ENCODE measurements at places on chromosomes 2 and 18.

GRCh38 chr2:16014802-16015201, 74.5 kb downstream of the MYCN start:
- no peak for DNase-seq

DNA sequence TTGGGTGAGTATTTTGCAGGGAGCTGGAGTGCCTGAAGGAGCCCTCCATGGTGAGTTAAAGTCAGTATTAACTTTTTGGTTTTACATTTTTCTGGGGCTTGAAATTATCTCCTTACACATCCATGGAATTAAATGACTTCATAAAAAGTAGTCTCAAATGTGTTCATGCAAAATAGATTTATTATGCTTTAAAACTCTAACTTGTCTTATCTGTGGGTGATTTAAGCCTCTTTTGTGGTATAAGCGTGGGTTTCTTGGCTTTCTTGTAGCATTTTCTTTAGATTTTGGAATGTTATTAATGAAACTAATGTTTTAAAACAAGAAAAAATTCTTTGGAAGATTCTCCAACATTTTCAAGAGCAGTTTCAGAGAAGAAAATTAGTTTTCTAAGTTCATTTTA, 27.8 kb downstream of the NABP1 start:
- DNase-seq, result no peak

GRCh38 chr2:216064014-216064630, 17.5 kb downstream of the PECR start:
- no peak for DNase-seq

DNA sequence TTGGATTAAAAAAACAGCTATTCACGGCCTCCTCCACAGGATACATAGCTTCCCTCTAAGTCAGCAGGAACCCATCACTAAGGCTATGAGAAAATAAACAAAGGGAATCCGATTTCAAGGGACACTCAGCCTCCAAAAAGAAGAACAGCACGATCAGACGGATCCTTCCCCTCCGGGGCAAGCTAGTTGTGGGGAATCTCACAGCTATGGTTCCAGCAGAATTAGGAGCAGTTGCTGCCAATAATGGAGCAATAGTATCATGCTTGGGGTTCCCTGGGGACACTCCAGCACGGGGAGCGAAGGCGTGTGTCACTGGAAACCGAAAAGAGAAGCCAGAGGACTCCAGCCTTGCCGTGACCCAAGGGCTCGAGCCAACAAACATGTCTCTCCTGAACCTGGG, 163.1 kb downstream of the TTC32 start:
- no peak for DNase-seq

- DNase-seq, result no peak
These were observed 1.9 kb upstream of the EMX1 start for GRCh38 chr2:72915320-72915906.

DNA sequence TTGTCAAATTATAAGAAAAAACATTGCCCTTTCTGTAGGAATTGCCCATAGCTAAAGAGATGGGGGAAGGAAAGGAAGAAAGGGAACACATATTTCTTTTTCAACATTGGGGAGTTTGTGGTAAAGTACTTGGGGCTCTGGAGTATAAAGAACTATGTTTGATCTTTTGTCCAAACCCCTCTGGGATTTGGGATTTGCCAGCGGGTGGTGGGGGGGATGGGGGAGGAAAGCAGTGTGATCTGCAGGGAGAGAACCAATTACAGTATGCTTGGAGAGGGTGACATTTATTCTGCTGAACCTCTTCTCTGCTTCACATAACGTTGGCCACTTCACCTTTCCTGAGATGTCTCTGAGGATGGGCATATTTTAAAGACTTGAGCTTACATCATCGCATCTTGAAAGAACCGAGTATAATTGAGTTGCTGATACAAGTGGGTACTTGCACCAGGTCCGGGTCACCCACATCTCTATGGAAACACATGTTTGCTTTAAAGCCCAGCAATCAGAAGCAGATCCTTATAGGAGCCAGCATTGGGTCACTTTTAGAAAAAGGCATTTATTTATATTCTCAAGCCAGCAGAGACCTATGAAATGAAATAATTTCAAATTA, 73.1 kb downstream of the SPATS2L start:
- DNase-seq, result peak; percentile 54

- DNase-seq, result no peak
These were observed 31.5 kb downstream of the TMEM37 start for GRCh38 chr2:119463136-119463535.

GRCh38 chr2:45001869-45002385, 7.3 kb downstream of the SIX2 start:
- DNase-seq, result no peak

DNA sequence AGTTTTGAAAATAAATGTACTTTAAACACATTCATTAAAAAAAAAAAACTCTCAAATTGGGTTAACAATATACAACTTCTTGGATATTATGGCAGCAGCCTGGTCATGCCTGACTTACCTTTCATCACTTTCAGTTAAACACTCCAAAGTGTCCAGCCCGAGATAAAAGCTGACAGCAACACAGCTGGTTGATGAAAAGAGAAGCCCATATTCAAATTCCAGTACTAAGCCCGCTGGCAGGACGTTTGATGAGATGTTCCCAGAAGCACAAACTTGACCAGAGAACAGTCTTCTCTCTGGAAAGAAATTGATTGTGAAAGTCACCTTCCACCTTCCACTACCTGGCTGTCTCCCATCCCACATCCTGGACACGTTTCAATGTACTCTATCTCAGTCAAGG, 586.3 kb downstream of the TDRD15 start:
- DNase-seq, result no peak

GRCh38 chr2:41420219-41420618, 627.6 kb upstream of the PKDCC start:
- DNase-seq, result no peak

- no peak for DNase-seq
These were observed 14.3 kb downstream of the GPR39 start for GRCh38 chr2:132430895-132431294.

DNA sequence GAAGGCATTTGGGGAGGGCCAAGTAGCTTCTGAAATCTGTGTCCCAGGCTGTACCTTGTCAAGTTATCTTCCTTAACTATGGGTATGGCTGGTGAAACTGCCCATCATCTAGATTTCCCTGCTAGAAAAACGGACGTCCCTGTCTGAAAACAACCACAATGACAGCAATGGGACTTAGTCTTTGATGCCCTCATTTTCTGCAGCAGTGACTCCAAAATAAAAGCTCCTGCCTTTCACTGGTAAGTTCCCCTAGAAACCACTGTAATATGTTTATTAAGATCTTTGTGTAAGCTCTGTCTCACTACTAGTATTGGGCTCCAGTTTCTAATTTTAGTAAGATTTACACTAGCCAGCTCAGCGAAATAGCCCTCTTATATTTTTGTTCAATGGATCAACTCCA, 47.2 kb upstream of the GORASP2 start:
- DNase-seq, result no peak

GRCh38 chr18:79949697-79950487, 1.6 kb downstream of the SLC66A2 start:
- no peak for DNase-seq

DNA sequence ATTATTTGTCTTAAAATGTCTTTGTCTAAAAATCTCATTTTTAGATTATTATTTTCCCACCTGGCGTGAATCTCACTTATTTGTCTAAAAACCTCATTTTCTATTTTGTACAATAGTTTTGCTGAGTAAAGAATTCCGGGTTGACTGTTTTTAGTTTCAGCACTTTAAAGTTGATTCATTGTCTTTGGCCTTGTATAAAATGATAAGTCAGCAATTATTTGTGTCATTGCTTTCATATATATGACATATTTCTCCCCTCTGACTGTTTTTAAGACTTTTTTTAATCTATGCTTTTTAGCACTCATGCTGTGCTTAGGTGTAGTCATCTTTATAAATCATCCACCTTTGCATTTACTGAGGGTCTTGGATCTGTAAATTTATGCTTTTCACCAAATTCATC, 92.1 kb upstream of the DOK6 start:
- DNase-seq, result no peak

- no peak for DNase-seq
These were observed 400.3 kb downstream of the NCKAP5 start for GRCh38 chr2:133167990-133168389.

DNA sequence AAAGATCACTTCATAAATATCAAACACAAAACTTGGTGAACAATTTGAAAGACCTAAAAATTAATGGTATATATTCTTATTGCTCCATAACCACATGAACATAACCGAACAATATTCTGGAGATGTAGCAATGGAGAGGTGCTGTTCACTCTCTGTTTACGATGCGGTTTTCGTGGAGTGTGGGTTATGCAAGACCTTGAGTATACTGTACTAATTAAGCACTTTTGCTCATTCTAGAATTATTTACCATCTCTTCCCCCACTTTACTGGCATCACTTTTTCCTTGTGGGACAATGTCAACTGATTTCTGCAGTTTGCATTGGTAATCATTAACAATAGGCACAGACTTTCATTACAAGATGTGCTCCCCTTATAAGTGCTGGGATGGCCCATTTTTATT, 97.6 kb downstream of the RAPH1 start:
- no peak for DNase-seq

DNA sequence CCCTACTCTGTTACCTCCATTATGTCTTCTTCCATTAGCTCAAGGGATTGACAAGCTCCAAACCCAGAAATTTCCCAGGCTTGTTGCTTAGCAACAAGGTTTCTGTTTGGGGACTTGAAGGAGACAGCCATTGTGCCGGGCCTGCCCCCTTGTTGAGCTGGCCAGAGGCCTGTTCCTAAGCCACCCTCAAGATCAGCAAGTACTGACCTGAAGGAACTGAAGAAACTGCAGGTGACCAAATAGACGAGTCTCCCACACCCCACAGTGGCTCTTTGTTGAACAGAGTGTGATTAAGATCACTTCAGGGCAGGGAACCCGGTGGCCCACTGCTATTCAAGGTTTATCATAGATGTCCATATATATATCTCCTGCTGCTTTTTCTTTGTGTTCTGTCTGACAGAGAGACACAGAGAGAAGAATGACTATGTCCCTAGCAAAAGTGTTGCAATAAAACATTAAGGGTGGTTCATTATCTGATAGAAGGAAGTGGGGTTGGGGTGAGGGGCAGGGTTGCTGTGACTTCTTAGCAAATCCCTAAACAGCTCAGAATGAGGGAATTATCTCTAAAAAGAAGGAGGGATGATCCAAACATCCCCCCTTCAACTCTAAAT, 69.2 kb downstream of the RNF144A start:
- DNase-seq, result peak; percentile 61

GRCh38 chr2:162295009-162295408, 23.5 kb downstream of the IFIH1 start:
- DNase-seq, result no peak

- no peak for DNase-seq
These were observed 95.7 kb downstream of the MAPRE2 start for GRCh38 chr18:35136885-35137284.

- no peak for DNase-seq
These were observed 48.5 kb downstream of the ANKRD12 start for GRCh38 chr18:9184998-9185613.

DNA sequence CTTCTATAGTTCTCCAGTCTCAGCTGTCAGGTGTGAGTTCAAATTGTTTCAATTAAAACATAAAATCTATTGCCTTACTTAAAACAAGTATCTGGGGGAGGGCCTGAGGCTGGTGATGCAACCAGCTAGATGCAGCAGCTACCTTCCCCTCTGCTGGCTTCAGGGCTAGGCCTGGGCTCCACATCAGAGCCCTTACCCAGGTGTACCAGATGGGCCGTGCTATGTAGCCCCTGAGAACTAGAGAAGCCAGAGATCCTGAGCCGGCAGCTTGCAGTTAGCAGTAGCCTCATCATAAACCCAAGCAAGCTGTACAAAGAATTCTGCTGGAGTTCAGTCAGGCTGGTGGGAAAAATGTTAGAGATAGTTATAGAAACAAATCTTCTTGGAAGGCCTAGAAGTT, 97.7 kb upstream of the ACAA2 start:
- no peak for DNase-seq

DNA sequence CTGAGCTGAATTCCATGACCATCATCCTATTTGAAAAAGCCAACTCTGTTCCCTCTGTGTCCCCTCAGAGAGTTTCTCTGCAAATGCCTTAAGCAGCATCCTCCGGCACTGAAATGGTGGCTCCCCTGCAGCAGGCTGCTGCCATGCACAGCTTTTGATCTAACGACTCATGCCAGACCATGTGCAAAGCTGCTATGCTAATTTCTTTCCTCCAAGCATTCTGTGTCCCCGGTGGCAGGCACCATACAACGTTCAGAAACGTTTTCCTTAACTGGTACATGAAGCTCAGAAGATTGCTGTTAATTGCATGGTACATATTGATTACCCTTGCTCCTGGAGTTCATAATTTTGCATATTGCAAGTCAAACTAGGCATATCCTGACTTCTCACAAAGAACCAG, 336.8 kb downstream of the RBM43 start:
- DNase-seq, result no peak

GRCh38 chr2:85089585-85089984, 43.6 kb upstream of the TCF7L1 start:
- no peak for DNase-seq

DNA sequence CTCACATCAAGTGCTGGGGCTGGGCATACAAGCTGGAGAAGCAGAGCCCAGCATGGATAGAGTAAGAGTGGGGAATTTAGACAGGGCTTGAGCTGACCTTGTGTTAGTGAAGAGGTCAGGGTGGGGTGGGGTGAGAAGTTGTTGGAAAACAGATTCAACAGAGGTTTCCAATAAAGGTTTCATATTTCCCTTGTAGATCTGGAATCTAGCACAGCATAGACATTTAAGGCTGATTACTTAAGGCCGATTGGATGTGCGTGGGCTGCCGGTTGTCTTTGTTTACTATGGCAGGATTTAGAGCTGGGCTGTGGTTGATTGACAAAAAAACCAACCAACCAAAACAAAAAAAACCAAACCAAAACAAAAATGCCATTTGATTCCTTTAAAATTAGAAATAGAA, 114.9 kb upstream of the SEC11C start:
- no peak for DNase-seq

DNA sequence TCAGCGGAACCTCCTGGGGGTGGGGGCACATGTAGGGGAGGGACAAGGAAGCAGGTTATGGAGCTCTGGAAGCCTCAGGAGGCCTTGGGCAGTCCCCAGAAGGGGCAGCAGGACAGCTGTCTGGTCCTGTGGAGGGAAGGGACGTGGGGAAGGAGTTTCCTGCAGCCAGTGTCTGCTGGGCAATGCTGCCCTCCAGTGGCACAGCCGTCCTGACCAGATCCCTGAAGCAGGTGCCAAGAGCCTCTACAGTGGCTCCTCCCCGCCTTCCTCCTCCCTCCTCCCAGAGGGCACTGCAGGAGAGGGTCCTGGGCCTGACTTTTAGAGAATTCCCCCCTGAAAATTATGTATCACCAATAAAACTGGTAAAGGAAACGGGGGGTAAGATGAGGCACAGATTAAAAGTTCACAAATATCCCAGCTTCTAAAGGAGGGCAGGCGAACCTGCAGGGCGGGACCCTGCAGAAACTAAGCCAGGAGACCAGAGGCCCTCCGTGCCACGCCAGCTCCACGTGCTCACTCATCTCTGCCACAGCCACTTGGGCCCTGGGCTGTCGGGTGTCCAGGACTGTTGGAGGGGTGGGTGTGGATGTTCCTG, 258.5 kb downstream of the TWIST2 start:
- DNase-seq, result peak; percentile 89

DNA sequence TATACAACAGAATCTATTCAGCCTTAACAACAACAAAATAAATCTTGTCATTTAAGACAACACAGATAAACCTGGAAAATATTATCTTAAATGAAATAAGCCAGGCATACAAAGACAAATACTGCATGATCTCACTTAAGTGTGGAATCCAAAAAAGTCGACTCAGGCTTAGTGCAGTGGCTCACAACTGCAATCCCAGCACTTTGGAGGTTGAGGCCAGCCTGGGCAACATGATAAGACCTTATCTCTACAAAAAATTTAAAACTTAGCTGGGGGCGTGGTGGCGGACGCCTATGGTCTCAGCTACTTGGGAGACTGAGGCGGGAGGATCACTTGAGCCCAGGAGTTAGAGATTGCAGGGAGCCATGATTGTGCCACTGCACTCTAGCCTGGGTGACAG, 75.2 kb upstream of the RNU4ATAC start:
- no peak for DNase-seq
